ENCODE measurements at places on chromosomes 3 and 15.

GRCh38 chr3:15803921-15804320 is 6.1 kb upstream of the ANKRD28 start:
- no peak overlapping the region for H3K27ac ChIP-seq
- H3K4me1 ChIP-seq = no peaks in the 10 kb centered on the region
- H3K36me3 ChIP-seq = no peaks in the 10 kb centered on the region
- H3K4me3 ChIP-seq = no peak overlapping the region

DNA sequence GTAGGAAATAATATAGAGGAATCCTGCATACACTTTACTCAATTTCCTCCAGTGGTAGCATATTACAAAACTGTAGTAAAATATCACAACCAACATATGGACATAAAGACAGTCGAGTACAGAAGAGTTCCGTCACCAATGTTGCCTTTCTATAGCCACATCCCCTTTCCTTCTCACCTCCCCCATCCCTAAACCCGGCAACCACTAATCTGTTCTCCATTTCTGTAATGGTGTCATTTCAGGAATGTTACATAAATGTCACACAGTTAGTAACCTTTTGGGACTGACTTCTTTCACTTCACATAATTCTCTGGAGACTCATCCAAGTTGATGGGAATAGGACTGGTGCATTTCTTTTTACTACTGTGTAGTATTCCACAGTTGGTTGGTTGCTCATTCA is 41.4 kb upstream of the ATG7 start:
- H3K4me3 ChIP-seq = no peak overlapping the region
- no peak overlapping the region for H3K27ac ChIP-seq
- H3K4me1 ChIP-seq = peaks cover 6% of the 10 kb centered on the region
- H3K27me3 ChIP-seq = no peaks in the 10 kb centered on the region
- DNase-seq = no peak

DNA sequence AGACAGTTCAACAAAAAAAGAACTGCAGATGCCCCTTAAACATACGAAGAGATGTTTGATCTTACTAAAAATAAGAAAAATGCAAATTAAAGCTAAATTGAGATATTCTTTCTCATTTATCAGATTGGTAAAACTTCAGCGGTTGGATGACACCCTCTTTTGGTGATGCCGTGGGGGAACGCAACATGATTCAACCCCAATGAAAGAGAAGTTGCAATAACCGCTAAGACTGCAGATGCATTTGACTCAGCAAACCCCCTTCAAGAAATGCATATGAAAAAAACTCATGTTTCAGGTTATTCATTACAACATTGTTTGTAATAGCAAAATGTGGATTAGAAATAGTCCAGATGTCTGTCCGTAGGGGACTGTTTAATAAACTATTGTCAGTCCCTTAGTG is 3.6 kb downstream of the KLHL6 start:
- H3K27me3 ChIP-seq = no peaks in the 10 kb centered on the region
- H3K27ac ChIP-seq = no peak overlapping the region
- no peaks in the 10 kb centered on the region for H3K36me3 ChIP-seq

DNA sequence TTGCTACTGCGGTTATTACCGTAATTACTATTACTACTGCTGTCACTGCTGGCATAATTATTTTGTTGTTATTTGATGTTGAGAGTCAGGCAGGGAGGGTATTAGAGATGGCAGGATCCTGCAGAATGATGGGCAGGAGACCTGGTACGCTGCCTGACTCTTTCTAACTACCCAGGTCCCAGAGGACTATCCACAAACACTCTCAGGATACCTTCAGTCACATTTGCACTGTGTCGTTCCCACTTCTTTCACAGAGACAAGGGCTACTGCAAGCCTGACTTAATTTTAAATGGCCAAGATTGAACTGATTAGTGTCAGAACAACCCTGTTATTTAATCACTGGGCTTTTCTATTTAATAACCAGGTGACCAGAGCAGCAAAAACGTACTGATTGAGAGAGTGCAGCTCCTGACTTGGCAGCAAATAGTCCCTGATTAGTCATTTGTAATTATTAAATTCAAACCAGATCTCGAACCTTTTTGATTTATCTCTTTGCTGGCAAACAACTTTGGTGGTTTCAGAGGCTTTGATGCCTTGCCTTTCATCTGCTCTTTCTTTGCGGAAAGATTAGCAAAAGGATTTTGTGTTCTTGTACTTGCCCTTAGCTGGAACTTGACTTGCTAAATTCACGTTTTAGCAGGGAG is 88.8 kb upstream of the ARHGEF3 start:
- H3K4me3 ChIP-seq = no peak overlapping the region
- H3K27me3 ChIP-seq = no peaks in the 10 kb centered on the region
- H3K36me3 ChIP-seq = no peaks in the 10 kb centered on the region
- no peaks in the 10 kb centered on the region for H3K4me1 ChIP-seq

DNA sequence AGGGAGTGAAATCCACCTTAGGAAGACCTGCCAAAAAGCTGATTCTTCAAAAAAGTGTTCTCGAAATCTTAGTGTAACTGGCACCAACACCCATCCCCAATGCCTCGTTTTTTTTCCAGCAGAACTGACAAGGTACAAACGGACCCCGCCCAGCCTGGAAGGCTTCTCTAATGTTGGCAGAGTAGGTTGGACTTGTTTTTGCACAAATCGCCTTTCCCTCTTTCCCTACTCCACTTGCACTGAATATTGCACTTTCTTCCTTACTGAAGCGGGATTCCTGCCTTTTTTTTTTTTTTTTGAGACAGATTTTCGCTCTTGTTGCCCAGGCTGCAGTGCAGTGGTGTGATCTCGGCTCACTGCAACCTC is 544 bp upstream of the TIMMDC1 start:
- peak overlapping the region; percentile 89 for H3K4me3 ChIP-seq
- peak overlapping the region; percentile 71 for H3K27ac ChIP-seq

GRCh38 chr3:9201266-9201665 is 48.2 kb downstream of the SRGAP3 start:
- H3K4me3 ChIP-seq = no peak overlapping the region
- peaks cover 2% of the 10 kb centered on the region for H3K4me1 ChIP-seq
- H3K27me3 ChIP-seq = peaks cover 30% of the 10 kb centered on the region
- DNase-seq = no peak
- H3K36me3 ChIP-seq = no peaks in the 10 kb centered on the region

DNA sequence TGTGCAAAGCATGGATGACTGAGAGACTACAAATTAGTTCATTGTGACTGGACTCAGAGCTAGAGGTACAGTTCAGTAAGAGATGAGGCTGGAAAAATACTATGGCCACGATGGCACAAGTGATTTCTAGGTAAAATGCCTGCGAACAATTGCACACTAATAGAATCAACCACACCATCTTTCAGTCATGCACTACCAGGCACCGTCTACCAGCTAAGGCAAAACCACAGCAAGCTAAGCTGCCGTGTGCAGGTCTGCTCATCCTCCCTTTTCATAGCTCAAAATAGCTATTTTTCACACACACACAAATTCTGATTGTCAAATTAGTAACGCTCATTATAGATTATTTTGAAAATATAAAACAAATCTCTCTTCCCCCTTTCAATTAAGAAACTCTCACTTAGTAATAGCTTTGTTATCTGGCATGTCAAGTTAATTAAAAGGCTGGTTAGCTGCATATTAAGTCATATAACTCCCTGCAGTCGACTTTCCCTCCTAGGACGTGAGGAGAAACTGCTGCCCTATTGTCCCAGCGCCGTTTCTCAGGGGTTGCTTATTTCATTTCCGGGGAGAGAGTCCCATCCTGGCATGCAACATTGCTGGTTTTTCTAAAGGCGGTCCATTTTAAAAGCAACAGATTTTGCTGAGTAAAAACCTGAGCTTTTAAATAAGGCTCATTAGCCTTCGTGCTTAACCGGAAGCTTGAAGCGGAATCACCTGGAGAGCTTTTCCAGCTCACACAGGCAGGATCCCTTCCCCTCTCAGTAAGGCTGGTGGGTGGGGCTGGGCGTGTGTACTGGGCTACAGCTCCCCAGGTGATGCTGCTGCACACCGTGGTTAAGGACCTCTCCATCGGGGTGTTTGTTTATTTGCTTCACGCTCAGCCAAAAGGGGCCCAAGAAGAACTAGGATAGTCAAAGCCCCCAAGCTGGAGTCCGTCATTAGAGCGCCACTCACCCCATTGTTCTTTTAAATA is 16.9 kb upstream of the MEX3B start:
- no peak for DNase-seq
- H3K27me3 ChIP-seq = peaks cover 59% of the 10 kb centered on the region
- no peak overlapping the region for H3K4me3 ChIP-seq
- no peak overlapping the region for H3K27ac ChIP-seq
- no peaks in the 10 kb centered on the region for H3K36me3 ChIP-seq

DNA sequence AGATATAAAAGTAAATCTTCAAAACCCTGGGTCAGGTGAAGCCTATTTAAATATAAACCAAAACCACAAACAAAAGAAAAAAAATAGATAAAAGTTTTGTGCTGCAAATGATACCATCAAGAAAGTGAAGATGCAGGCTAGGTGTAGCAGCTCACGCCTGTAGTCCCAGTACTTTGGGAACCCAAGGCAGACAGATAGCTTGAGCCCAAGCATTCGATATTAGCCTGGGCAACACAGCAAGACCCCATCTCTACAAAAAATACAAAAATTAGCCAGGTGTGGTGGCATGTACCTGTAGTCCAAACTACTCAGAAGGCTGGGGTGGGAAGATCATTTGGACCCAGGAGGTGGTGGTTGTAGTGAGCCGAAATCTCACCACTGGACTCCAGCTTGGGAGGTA is 164.8 kb downstream of the MAGI1 start:
- no peaks in the 10 kb centered on the region for H3K27me3 ChIP-seq
- H3K4me1 ChIP-seq = peaks cover 15% of the 10 kb centered on the region
- DNase-seq = no peak
- no peak overlapping the region for H3K27ac ChIP-seq
- H3K36me3 ChIP-seq = no peaks in the 10 kb centered on the region

GRCh38 chr3:49882166-49882565 is 12.5 kb upstream of the CAMKV start:
- peak; percentile 42 for DNase-seq
- peaks cover 29% of the 10 kb centered on the region for H3K27me3 ChIP-seq
- H3K27ac ChIP-seq = no peak overlapping the region
- H3K36me3 ChIP-seq = no peaks in the 10 kb centered on the region
- H3K4me1 ChIP-seq = no peaks in the 10 kb centered on the region
